ENCODE measurements at places on chromosomes 3 and 15.

DNA sequence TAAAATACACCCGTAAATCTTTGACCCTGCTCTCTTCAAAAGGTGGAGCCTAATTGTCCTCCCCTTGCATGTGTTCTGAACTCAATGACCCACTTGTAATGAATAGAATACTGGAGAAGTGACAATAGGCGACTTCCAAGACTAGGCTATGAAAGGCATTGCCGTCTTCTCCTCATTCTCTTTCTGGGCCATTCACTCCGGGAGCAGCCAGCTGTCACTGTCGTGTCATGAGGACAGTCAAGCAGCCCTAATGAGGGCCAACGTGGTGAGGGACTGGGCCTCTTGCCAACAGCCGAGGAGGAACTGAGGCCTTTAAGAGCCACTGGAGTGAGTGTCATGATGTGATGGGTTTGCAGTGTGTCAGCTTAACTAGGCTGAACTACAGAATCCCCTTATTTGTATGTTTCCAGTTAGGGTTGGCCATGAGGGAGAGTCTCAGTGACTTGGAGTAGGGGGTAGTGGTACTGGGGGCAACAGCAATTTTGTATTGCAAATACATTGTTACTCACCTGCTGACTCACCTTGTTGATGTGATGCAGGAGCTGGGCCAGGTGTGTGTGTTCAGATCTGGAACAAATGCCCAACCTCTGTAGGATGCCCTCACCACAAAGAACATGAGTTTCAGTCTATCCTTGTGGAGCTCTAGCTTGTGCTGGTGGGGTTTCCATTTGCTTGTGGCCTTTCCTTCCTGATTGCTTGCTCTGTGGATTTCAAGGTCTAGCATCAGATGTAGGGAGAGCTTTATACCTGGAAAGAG lies 188.5 kb upstream of the PROK2 start:
- DNase-seq: no peak

DNA sequence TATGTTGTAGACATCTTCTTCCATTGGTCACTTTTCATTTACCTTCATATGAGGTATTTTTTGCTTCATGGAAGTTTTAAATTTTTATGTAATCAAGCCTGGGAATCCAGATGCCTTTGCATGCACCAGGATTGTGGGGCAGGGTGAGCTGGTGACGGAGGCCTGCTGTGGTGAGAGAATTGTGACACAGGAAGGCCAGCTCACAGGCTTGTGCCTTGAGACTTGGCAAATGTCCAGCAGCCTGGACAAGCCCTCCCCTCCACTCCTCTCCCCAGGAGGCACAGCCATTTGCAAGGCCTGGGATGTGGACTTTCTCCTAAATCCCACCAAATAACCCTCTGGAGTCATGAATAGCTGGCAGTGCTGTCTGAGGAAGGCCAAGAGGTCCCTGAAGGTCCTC lies 67.4 kb downstream of the RHCG start:
- DNase-seq: no peak

- DNase-seq: no peak
Observed at GRCh38 chr3:127454051-127454450, 136.5 kb downstream of the TPRA1 start.

DNA sequence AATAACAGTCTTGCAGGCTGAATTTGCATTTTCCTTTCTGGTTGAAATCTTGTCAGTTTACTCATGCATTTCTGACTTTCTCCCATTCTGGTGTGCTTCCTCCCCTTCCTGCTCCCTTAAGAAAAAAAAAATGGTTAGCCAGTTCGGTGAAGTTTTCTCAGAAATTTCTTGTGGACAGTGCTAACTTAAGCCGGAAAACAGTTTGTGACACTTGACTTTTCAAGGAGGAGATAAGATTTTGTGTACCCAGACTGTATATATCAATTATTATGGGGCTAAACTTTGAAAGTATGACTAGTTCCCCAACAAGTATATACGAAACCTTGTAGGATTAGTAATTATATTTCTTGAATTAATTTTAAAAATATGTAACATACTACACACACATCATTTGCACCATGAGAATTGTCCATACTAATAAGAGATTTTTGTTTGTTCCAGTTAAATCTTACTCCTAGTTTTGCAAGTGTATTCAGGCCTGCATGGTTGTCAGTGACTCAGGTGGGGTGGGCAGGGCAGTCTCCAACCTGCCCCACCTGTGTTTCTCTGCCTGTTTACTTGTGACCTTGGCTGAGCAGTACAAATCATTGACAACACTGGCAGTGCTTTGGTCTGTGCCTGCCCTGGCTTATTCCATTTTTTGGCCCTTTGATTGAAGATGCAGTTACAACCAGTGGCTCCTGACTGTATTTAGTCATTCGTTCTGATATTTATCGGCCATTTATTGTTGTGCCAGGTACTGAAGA lies 19.1 kb downstream of the UBE2E1 start:
- DNase-seq: no peak

DNA sequence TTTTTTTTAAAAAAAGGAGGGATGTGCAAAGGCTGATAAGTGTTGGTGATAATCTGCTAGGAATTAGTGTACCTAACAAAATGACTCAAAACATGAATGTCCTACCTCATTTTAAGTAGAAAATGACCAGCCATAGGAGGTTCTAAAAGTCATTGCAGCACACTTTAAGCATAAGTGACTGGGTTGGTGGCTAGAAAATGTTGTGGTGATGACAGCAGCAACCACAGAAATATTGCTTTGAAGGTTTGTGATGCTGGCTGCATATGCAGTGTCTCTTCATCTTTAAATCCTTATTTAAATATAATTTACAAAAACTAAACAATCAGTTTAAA lies 55.2 kb downstream of the CMSS1 start:
- no peak for DNase-seq

DNA sequence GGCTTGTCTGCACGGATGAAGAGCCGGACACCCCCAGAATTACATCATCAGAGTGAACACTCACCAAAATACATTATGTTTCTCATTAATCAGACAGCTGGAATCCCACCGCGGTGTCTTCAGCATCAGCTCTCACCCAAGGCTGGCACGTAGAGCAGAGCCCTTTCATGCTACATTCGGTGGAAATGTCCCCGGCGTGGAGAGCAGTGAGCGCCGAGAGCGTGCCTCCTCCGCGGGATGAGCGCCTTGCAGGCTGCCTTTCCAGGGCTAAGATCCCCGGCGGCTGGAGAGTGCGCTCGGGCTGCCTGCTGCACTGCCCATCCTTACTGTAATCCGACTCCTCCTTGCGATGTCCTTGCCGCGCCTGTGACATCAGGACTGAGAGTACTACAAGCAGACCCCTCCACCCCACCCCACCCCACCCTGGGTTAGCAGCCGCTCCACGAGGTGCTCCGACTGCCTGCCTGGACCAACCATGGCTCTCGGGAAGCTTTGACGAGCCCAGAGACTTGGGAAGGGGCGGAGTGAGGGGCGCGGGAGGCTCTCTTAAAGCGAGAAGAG lies at the start of gene ZNF385D:
Gene ZNF385D, minus strand, starts transcription at position 380 of the 561 bp plus-strand sequence. Its CDS starts 294 bp downstream, at position 86.
- DNase-seq: peak; percentile 64

DNA sequence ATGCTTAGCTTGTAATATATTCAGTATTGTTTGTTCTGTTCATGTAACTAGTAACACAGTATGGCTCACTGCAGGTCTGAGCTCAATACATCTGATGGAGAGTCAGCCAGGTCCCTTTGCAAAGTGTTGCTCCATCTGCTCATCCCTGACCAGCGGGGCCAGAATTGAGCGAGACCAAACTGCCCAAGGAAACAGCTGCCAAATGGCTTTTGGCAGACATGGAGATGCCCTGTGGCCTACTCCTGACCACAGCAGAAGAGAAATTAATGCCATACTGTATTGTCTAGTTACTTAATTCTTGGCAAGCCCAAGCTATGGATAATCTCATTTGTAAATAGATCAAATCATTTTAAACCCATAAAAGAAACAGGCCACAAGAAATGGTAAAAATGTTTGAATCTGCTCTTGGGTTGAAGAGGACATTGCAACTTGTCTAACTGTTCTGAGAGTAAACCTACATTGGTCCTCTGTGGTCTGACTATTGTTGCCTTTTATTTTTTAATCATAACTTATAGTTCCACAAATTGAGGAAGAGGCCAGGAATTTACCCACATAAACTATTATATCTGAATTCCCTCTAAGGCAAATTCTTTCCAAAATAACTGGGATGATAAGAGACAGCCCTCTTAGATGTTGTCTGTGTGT lies 209.5 kb downstream of the EBLN2 start:
- no peak for DNase-seq

Data from H1 (cell line).